Activated CD8-positive, alpha-beta memory T cell treated with anti-CD3 and anti-CD28 coated beads for 1 hour (primary cell): ENCODE measurements at places on chromosomes 5 and 9.

DNA sequence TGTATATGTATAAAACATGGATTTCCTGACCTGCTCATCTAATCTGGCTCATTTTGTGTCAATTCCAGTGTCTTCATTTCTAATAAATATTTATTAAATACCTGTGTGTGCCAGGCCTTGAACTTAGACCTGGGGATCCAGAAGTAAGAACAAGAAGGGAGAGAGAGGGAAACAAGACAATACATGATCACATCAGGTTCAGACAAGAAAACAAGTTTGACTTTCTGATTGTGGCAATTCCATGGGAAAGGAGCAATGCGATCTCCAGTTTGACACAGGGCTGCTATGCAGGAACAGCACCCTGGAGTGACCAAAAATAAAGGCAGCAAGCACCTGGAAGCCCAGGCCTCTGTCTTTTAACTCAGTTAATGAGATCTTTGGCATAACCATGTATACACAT is 198.1 kb upstream of the ACTBL2 start:
- no peak for DNase-seq

- DNase-seq: no peak
Measured at GRCh38 chr9:126403397-126403796, 76.8 kb downstream of the MVB12B start.

DNA sequence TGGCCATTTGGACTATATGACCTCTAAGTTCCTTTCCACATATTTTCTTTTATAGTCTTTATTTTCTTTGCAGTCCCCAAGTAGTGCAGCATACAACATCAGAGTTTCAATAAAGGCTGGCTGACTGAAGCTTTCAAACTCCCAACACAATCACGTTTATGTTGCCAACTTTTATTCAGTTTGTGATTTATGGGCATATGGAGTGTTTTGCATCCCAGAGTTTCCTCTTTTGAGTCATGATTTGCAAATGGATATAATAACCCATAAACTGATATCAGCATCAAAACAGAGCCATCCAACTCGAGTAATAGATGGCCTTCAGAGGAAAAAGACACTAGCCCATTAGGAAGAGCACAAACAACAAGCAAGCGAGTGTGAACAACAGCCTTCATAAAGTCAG is 414.0 kb downstream of the ELAVL2 start:
- DNase-seq: no peak

DNA sequence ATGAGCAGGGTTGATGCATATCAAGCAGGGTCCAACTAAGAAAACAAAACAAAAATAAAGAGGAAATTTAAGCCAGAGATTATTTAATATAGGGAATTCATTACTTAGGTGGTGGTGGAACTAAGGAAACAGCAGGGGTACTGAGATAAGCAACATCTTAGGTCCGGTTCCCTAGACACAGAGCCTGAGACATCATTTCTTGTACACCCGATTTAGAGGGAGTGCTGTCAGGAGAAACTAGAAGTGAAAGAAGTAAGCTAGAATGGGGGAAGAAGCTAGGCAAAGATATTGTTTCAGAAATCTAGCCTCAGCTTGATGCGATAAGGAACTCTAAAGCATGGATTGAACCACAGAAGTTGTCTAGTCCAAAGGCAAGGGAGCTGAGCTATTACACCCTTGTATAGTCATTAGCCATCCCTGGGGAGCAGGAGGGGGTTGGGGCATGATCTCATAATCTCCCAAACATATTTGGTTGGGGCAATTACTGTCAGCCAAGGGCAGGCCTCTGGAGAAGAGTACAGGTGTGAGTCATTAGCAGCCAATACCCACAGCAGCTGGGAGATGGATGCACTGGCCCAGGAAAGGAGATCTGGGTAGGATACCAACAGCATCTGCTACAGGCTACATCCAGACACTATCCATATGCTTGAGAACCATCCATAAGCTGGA is 194.5 kb downstream of the ARL15 start:
- no peak for DNase-seq

DNA sequence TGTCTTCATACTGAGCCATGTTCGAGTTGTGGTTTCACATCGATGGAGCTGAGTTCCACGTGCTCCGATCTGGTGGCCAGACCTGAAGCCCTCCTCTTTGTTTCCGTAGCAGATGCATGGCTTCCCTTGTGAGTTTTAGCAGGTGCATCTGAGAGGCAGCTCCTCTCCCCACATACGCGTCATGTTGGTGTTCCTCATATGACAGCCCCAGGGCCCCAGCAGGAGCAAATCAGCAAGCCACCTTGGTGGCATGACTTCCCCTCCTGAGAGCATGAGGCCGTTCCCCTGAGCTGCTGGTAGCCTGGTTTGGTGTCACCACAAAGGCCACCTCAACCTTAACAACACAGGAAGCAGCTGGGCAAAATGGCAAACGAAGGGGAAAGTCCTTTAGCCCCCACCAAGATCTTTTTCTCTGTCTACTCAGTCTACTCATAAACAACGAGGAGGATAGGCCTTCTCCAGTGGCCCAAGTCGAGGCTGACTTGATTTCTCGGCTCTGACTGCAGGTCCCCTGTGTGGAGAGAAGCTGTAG is 5.9 kb downstream of the CYFIP2 start:
- DNase-seq: peak; percentile 67

DNA sequence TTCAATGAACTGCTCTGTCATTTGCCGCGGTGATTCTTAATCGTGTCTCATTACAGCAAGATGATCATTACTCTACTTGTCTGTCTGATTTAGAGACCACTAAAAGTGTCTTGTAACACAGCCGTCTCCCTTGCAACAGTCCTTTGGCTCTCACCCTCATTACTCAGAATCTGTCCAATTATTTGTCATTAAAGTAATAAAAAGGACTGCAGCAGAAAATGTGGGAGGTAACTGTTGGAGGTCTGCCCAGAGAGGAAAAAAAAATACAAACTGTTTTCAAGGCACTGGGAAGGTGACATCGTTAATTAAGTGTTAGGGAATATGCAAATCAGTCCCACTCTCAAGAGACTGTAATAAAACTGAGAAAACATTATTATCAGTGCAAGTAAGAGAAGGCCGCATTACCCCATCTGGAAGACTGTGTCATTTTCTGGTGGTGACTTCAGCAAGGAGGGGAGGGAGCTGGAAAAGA is 281.0 kb downstream of the RASEF start:
- DNase-seq: no peak

DNA sequence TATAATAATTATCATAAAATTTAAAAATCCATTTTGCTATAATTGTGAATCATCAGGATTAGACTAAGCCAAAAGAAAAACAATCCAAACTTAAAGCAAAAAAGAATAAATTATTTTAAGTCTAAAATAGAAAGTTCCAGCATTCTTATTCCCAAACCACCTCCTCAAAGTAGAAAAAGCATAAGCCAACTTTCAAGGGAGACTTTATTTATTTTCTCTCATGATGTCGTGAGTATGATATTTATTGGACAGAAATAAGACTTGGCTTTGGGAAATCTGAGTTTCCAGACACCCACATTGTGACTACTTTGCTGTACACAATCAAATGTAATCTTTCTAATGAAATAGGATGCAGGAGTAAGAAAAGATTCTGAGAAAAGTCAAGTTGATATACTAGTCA is 372.1 kb downstream of the MTRR start:
- DNase-seq: no peak
